ENCODE measurements at places on chromosomes 5 and 9. TPM values are rescaled to one million over a fixed set of nuclear protein-coding genes. Genes with fewer than 3 reads are reported as not detected.

GRCh38 chr5:76855961-76856360 lies 6.1 kb downstream of the S100Z start:
- no peak for DNase-seq

- no peak for DNase-seq
Measured at GRCh38 chr5:16559702-16560101, 57.1 kb downstream of the RETREG1 start.

DNA sequence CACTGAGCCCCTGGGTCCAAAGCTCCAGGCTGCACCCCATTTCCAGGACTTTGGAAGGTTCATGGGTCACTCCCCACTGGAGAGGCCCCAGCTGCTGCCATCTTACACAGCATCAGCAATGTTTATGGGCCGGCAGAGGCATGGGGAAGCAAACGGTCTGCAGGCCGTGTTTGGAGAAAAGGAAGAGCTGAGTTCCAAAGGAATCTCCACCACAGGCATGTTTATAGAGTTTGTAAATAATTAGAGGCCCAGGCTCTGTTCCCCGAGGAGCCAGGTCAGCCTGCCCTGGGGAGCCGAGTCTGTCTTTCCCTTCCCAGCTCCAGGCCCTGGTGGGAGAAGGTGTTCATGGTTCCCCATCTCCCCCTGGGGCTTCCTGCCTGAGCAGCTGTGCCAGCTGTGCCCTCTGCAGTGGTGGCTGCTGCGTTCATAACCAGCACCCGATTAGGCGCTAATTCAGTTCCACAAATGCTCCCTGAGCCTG lies 64.8 kb downstream of the COL27A1 start:
- no peak for DNase-seq

- peak; percentile 85 for DNase-seq
Measured at GRCh38 chr5:139660923-139661814, 13.0 kb downstream of the CXXC5 start.

- DNase-seq = no peak
Measured at GRCh38 chr9:20906326-20906725, 125.1 kb downstream of the HACD4 start.

Gene HEMGN
- not detected for total RNA-seq

DNA sequence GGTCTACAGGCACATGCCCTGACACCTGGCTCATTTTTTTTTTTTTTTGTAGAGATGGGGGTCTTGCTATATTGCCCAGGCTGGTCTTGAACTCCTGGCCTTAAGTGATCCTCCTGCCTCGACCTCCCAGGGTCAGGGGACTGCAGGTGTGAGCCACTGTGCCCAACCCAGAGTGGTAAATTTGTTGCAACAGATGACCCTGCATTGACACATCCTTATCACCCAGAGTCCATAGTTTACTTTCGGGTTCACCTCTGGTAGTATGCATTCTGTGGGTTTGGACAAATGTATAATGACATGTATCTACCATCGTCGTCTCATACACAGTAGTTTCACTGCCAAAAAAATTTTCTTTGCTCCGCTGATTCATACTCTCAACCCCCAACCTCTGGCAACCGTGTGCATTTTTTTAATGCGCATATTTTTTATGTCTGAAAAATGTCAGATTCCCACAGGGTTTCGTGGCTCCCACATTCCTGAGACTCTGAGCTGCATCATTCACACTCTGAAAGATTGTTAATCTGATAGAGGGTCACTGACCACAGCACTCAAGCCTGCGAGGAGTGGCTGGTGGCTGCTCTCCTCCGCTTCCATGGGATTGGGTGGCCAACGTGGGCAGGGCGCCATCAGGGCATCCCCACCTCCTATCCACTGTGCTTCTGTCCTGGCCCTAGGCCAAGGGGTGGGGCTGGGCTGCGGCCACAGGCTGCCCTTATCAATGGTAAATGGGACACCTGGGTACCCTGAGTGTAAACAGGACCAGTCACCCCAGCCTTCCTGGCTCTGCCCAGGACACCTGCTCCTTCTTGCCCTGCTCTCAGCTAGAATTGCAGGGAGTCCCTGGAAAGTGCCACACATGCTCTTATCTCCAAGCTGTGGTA lies 9.6 kb downstream of the NDST1 start:
- DNase-seq = peak; percentile 95

- no peak for DNase-seq
Measured at GRCh38 chr9:116933251-116933650, 246.1 kb downstream of the TRIM32 start.

DNA sequence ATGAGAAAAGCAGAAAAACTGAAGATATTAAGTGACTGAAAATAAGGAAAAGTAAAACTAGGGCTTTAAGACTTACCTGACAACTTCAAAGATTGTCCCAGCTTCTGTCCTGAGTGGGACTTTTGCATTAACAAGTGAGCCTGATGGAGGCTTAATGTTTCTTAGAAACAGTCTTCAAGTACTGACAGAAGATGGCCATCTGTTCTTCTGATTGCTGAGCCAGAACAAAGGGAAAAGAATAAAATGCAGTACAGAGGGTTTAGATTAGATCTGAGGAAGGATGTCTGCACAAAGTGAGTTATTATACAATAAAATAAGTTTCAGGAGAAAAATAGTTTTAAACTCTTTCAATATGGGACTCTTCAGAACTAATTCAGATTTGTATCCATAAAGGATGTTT lies 500.7 kb downstream of the CETN3 start:
- DNase-seq = no peak

DNA sequence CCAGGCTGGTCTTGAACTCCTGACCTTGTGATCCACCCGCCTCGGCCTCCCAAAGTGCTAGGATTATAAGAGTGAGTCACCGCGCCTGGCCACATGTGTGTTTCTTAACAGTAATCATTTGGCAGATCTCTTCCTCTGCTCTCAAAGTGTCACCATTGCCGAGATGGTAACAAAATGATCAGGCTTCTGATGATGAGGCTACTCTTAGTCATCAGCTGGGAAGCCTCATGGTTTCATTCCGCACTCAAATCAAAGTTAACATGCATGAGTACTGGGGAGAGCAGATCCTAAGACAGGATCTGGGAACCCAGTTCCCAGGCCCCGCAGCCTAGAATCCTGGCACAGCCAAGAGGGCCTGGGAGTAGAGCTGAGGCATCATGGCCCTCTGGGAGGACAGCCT lies 27.4 kb downstream of the BARHL1 start:
- DNase-seq = no peak

- DNase-seq = no peak
Measured at GRCh38 chr5:81698813-81699212, 52.1 kb downstream of the SSBP2 start.

Gene CEL
- 0.10 TPM for total RNA-seq

- DNase-seq = no peak
Measured at GRCh38 chr5:67154556-67155206, 41.9 kb downstream of the CD180 start.

Data from Caki2 (cell line).